ENCODE measurements at places on chromosomes 7 and 10. TPM values are rescaled to one million over a fixed set of nuclear protein-coding genes. Genes with fewer than 3 reads are reported as not detected.
A peak's percentile ranks its signal among the peaks of the same experiment; 100 is the strongest.

Gene KCTD7
- total RNA-seq, result 10.8 TPM

DNA sequence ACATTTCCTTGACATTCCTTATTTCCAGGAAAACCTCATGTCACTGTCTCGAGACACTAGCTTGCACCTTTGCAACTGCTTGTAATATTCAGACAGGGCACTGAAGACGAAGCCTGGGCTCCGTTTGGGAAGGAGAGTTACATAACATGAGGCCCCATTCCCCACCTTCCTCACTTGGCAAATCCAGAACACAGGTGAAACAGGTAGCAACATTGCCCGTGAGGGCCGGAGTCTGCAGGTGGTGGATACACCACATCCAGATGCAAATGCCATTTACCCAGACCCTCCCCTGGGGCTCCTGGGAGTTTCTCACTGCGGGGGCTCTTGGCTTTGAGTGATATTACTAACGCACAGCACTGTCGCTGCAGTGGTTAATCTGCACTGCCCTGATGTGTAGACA lies 491.0 kb downstream of the PTPRN2 start:
- H3K4me1 ChIP-seq, result peaks cover 8% of the 10 kb centered on the region
- peaks cover 4% of the 10 kb centered on the region for H3K27me3 ChIP-seq
- no peak overlapping the region for H3K27ac ChIP-seq
- H3K4me3 ChIP-seq, result no peak overlapping the region

- H3K4me3 ChIP-seq, result no peak overlapping the region
- H3K4me1 ChIP-seq, result peaks cover 18% of the 10 kb centered on the region
- H3K36me3 ChIP-seq, result no peaks in the 10 kb centered on the region
- H3K27me3 ChIP-seq, result no peaks in the 10 kb centered on the region
These were observed 64.0 kb upstream of the KLF6 start for GRCh38 chr10:3848775-3849635.

- H3K4me3 ChIP-seq, result no peak overlapping the region
- H3K36me3 ChIP-seq, result peaks cover 41% of the 10 kb centered on the region
- no peak for DNase-seq
- no peaks in the 10 kb centered on the region for H3K27me3 ChIP-seq
These were observed 33.4 kb downstream of the XPNPEP1 start for GRCh38 chr10:109889867-109890266.

Gene LSM8
- total RNA-seq, result 39.9 TPM

Gene AMPH
- 8.9 TPM for total RNA-seq

GRCh38 chr7:1845536-1846311 lies 175.6 kb downstream of the ELFN1 start:
- no peaks in the 10 kb centered on the region for H3K36me3 ChIP-seq
- peak overlapping the region; percentile 55 for H3K27ac ChIP-seq
- no peaks in the 10 kb centered on the region for H3K27me3 ChIP-seq
- H3K4me3 ChIP-seq, result no peak overlapping the region
- no peak for DNase-seq

Gene FZD1
- total RNA-seq, result 2.0 TPM

GRCh38 chr7:130959743-130960207 lies 225.8 kb upstream of the KLF14 start:
- no peak overlapping the region for H3K4me3 ChIP-seq
- peaks cover 6% of the 10 kb centered on the region for H3K4me1 ChIP-seq
- H3K27me3 ChIP-seq, result no peaks in the 10 kb centered on the region
- peaks cover 22% of the 10 kb centered on the region for H3K36me3 ChIP-seq
- peak; percentile 24 for DNase-seq

GRCh38 chr10:75186310-75186709 lies 24.3 kb upstream of the VDAC2 start:
- H3K4me3 ChIP-seq, result no peak overlapping the region
- peaks cover 33% of the 10 kb centered on the region for H3K4me1 ChIP-seq
- no peaks in the 10 kb centered on the region for H3K27me3 ChIP-seq
- peaks cover 7% of the 10 kb centered on the region for H3K36me3 ChIP-seq

Gene HMX2
- 1.4 TPM for total RNA-seq

- H3K27ac ChIP-seq, result no peak overlapping the region
- H3K4me1 ChIP-seq, result peaks cover 7% of the 10 kb centered on the region
- no peaks in the 10 kb centered on the region for H3K36me3 ChIP-seq
- DNase-seq, result no peak
- no peak overlapping the region for H3K4me3 ChIP-seq
- peaks cover 53% of the 10 kb centered on the region for H3K27me3 ChIP-seq
These were observed 30.8 kb downstream of the HIF1AN start for GRCh38 chr10:100566561-100566960.

DNA sequence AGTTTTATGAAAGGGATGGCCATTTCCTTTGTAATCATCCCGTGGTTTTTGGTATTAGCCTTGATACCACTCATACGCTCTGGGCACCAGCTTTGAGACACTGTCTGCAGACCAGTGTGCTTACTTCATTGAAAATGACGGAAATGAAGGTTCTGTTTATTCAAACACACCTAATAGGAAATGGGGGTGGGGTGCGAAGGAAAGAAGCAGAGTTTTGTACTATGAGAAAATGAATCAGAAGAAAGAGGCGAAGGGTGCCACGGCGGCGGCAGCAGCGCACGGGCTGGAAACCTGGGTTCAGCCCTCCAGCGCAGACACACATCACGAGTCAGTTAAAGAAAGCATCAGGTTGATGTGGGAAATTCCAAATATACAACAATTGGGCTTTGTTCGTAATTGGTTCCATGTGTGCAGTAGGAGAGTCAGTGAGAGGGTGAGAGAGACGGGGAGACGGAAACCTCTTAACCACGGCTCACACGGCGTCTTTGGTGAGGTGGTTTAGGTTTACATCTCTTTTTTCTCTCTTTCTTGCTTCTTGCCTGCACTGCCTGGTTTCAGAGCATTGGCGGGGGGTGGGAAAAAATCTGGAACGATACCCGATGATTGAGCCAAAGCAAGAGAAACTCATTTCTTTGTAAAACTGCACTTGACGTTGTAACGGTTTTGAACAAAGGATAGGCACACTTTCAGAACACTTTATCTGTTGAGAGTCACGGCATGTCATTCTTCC lies 321.2 kb downstream of the FRMD4A start:
- H3K27me3 ChIP-seq, result no peaks in the 10 kb centered on the region
- H3K4me1 ChIP-seq, result peaks cover 49% of the 10 kb centered on the region
- H3K27ac ChIP-seq, result peak overlapping the region; percentile 68
- no peak for DNase-seq
- H3K36me3 ChIP-seq, result no peaks in the 10 kb centered on the region

Gene CYP3A7
- not detected for total RNA-seq

Gene C1GALT1
- total RNA-seq, result 107 TPM

DNA sequence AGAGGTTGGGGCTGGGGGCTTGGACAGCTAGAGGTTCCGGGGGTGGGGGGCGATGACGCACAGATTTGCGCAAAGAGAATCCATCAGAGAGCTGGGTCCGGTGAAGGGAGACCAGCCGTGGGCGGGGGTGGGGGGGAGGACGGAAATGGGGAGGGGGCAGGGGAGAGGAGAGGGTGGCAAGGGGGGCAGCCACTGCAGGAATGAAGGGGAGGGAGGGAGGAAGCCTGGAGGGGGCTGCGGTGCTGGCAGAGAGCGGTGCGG lies 1.2 kb upstream of the VGF start:
- H3K36me3 ChIP-seq, result no peaks in the 10 kb centered on the region
- DNase-seq, result no peak
- peaks cover 80% of the 10 kb centered on the region for H3K27me3 ChIP-seq

GRCh38 chr7:41886262-41886900 lies 183.5 kb upstream of the INHBA start:
- no peak for DNase-seq
- no peak overlapping the region for H3K4me3 ChIP-seq
- H3K36me3 ChIP-seq, result no peaks in the 10 kb centered on the region
- H3K27me3 ChIP-seq, result no peaks in the 10 kb centered on the region
- H3K27ac ChIP-seq, result no peak overlapping the region

Gene PHKG1
- not detected for total RNA-seq

Gene CTTNBP2
- 22.1 TPM for total RNA-seq

GRCh38 chr7:70668606-70669358 lies 463.2 kb upstream of the GALNT17 start:
- no peaks in the 10 kb centered on the region for H3K36me3 ChIP-seq
- no peak for DNase-seq

DNA sequence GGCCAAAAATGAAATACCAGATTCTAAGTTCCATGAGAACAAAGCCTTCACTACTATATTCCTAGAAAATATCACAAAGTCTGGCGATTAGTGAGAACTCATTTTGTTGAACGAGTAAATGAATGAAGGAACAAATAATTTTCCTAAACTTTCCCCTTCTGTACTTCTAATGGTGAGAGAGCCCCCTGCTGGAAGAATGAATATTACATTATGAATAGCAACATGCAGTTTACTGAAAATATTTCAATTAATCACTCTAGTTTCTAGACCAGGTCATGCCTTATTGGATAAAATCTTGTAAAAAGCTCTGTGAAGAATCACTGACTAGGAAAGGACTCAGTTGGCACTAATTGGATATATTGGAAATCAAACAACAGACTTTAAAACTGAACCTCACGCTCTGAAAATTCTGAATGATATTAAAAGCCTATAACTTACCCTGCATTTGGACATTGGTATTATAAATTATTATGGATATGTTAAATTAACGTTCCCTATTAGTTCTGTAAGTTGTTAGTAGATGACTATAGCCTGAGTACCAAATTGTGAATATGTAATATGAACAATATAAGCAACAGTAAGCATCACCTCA lies 32.4 kb upstream of the MTPN start:
- H3K27me3 ChIP-seq, result no peaks in the 10 kb centered on the region
- no peaks in the 10 kb centered on the region for H3K36me3 ChIP-seq
- no peak for DNase-seq
- no peak overlapping the region for H3K27ac ChIP-seq

DNA sequence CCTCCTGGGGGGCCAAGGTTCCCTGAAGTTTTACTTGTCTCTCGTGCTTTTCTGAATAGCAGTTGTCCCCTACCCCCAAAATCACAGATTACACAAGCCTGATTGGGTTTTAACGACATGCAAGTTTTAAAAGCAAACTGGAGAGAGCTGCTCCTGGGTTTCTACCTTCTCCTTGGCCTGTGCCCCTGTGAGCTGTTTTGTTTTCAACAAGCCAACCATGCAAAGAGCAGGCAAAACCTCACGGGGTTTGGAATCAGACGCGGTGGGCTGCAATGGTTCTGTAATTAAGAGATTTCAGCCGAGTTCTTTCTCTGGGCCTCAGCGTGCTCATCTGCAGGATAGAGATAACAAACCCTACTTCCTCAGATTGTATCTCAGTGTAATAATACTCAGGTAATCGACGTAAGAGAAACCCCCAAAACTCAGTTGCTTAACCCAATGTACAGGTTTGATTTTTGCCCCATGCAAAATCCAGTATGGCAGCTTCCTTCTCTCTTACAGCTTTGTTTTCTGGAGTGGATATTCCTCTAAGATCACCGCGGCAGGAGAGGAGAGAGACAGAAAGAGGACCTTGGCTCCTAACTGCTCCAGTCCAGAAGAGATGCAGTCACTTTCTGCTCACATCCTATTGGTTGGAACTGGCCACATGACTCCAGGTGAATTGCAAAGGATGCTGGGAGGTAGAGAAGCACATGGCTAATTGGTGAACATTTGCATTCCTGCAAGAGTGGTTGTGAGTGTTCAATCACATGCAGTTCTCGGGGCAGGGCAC lies 42.0 kb downstream of the MYL10 start:
- H3K27ac ChIP-seq, result no peak overlapping the region
- H3K4me3 ChIP-seq, result no peak overlapping the region
- H3K4me1 ChIP-seq, result peaks cover 2% of the 10 kb centered on the region
- H3K27me3 ChIP-seq, result peaks cover 21% of the 10 kb centered on the region
- H3K36me3 ChIP-seq, result peaks cover 9% of the 10 kb centered on the region

GRCh38 chr10:81101062-81101461 lies 563.4 kb downstream of the SH2D4B start:
- H3K4me1 ChIP-seq, result no peaks in the 10 kb centered on the region
- no peaks in the 10 kb centered on the region for H3K27me3 ChIP-seq
- no peaks in the 10 kb centered on the region for H3K36me3 ChIP-seq
- no peak for DNase-seq
- H3K27ac ChIP-seq, result no peak overlapping the region

DNA sequence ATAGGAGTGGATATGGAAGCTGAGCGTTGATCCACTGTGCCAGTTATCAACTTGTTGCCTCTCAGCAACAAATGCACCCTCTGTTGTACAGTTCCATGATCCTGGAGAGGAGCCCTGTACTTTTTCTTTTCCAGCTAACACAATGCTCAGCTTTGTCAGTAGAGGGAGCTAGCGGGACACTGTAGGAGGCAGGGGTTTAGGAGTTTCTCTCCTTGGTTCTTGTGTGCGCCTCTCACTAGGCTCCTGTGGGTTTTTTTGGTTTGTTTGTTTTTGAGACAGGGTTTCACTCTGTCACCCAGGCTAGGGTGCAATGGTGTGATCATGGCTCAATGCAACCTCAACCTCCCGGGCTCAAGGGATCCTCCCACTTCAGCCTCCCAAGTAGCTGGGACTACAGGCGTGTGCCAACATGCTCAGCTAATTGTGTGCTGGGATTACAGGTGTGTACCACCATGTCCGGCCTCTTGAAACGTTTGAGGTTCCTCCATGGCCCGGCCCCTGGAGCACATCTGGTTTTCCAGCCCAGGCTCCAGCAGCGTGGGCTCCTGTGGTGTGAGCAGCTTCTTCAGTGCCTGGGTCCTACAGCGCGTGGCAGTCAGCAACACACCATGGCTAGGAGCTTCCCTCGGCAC lies 12.0 kb upstream of the MARVELD1 start:
- no peak overlapping the region for H3K4me3 ChIP-seq
- H3K36me3 ChIP-seq, result no peaks in the 10 kb centered on the region
- H3K27me3 ChIP-seq, result peaks cover 10% of the 10 kb centered on the region
- DNase-seq, result peak; percentile 44
- peaks cover 7% of the 10 kb centered on the region for H3K4me1 ChIP-seq

- H3K27me3 ChIP-seq, result no peaks in the 10 kb centered on the region
- H3K4me1 ChIP-seq, result peaks cover 5% of the 10 kb centered on the region
- H3K27ac ChIP-seq, result no peak overlapping the region
These were observed 13.0 kb upstream of the ANTXRL start for GRCh38 chr10:46273506-46274477.

Gene PDZD7
- 1.9 TPM for total RNA-seq

DNA sequence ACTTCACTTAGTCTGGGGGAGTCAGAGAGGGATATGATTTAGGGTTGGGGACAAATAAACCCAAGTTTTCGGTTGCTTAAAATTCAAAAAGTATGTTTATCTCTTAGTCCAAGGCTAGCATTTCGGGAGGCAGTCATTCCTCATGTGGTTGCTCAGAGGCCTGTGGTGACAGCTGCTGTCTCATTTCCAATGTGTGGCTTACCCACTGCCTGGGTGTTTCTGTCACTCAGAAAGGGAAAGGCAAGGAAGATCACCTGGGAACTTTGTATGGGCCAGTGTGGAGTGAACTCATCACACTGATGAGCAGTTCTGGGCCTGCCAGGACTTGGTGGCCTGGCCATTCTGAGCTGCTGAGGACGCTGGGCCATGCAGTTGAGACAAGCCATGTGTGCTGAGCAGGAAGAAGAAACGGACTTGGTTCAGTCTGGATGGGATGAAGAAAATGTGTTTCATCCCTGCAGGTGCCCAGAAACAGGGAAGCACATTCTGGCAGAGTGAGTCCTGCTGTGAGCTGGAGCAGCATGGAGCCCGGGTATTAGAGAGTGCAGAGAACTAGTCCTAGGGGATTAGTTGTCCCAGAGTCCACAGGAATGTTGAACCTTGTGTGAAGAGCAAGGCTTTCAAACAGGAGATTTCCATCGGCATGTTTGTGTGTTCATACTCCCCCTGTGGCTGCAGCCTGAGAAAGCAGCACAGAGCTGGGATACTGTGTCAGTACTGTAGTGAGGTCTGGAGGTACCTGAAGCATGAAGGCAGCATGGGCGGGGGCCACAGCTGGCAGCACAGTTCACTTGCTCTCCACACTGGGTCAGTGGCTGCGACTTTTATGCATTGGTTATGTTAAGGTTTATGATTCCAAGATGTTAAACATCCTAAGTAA lies 211.1 kb upstream of the IGFBP3 start:
- H3K4me3 ChIP-seq, result no peak overlapping the region
- H3K36me3 ChIP-seq, result no peaks in the 10 kb centered on the region
- DNase-seq, result peak; percentile 31
- peaks cover 7% of the 10 kb centered on the region for H3K4me1 ChIP-seq
- H3K27ac ChIP-seq, result no peak overlapping the region

All from WTC11 (cell line).